Endodermal cell (in vitro differentiated cells): ENCODE measurements at places on chromosomes 2 and 18.

- DNase-seq, result peak; percentile 87
Observed at GRCh38 chr2:96762529-96763311, 2.0 kb downstream of the CNNM4 start.

DNA sequence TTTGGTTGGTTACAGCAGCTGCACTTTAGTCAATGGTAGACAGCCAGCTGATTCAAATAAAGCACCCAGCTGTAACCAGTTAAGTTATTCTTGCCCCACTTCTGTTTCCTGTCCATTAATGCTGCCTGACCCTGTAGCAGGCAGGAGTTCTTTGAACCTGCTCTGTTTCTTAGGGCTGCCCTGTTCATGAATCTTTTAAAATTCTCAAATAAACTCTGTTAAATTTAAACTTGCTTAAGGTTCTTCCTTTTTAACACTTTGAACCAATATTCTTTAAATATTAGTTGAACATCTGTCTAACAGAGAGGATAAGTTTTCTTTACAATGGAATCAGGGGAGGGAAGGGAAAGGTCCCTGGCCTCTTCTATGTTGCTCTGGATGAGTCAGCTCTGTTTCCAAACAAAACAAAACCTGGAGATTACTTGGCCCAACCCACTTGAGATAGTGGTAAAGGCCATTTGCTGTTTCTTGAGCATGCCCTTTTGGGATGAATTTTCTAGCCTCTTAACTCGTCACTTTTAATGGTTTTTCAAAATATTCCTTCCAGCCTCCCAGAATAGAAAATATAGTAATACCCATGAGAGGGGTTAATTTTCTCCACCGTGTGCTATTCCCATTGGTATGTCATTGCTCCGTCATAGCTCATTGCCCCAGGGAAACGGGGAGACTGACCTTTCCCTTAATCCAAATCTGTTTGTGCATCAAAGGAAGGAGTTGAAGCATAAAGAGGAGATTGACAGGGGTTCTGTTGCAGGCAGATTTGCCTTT, 112.1 kb upstream of the FHL2 start:
- no peak for DNase-seq

- no peak for DNase-seq
Observed at GRCh38 chr2:195666113-195666712, 9.2 kb downstream of the SLC39A10 start.

DNA sequence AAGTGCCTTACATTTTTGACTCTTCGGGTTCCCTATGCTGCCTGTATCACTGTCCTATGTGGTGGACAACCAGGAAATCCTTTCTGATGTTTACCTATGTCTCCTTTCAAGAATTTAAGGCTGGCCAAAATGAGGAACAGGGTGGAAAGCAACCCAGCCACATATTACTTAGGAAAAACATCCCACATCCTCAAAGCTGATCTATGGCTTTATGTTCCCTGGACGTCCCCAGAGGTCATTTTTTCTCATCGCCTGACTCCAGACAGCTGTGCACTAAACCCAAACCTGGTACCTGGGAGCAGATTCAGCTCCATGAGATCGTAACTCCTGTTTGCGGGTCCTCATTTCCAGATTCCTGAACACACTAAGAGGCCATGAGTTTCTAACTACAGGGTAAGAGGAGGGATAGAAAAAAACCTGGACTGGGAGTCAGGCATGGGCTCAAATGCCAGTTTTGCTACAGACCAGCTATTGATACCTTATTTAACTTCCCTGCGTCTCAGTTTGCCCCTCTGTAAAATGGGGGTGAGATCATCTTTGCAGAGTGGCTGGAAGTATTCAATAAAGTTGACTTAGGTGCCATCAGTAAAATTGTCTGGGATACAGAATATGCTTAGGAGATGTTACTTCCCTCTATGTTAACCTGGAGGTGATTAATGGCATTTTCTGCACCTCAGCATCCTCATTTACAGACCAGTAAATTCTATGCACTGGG, 70.8 kb downstream of the TNS1 start:
- DNase-seq, result no peak

- DNase-seq, result no peak
Observed at GRCh38 chr2:181777734-181778133, 97.4 kb upstream of the NEUROD1 start.

- DNase-seq, result no peak
Observed at GRCh38 chr2:99111945-99112344, 29.6 kb upstream of the C2orf15 start.

DNA sequence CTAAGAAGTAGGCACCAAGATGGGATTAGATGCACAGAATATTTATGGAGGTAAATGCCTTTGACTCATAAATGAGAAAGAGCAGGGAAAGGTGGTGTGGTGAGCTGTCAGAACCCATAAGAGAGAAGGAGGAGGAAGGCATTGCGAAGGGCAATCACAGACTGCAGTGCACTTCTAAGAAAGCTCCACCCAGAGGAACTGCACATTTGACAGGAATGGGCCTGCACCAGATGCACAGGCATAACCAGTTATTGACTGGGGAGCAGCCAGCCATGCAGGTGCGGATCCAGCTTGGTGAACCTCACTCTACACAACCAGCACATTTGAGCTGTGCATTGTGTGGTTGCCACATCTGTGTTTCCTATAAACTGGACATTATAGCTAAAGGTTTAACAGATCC, 62.2 kb upstream of the L3MBTL4 start:
- DNase-seq, result no peak

- no peak for DNase-seq
Observed at GRCh38 chr18:44562986-44563385, 117.7 kb upstream of the SETBP1 start.

DNA sequence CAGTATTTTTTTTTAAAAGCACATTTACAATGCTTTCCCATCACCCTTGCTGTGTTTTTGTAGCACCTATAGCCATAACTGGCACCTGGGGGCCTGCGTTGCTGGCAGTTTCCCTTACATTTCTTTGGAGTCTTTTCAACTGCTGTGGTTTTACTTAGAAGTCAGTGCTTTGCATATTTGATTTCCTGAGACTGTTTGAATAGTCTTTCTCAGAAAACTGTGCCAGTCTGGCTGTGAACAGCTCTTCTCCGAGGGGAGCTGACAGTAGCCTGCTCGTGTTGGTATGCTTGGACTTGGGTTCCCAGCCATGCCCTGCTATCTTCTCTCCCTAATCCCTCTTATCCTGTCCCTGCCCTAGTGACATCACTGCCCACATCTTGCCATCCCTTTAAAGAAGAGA, 81.5 kb downstream of the DPP4 start:
- no peak for DNase-seq

DNA sequence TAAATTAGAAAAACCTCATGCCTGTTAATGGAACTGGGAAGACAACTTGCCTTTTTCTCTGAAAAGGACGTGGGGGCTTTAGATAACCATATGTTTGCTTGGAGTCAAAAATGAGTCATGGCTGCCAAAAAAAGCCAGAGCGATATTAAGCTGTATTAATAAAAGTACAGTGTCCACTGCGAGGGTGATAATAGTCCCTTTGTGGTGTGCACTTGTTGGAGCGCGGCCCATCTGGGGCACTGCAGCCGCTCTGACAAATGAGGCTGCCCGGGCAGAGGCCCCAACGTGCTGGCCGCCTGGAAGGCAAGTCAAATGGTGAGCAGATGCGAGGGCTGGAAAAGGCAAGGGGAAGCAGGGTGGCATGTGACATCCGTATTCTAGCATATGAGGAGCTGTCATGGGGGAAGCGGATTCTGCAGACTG, 103.3 kb upstream of the NCK2 start:
- DNase-seq, result no peak

DNA sequence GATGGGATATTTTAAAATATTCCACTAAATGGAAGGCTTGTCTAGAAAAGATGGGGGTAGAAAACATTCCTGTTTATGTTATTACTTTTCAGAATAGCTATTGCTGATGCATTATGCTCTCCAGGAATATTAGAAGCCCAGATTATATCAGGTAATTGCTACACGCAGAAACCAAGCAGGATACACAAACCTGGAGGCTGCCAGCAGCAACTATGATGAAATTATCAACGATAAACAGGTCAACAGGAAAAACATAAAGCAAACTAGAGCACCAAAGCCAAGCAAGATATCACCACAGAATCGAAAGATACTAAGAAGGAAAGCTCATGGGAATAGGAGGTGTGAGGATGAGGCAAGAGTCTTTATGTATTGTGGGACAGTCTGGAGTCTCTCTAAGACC, 113.2 kb upstream of the SPATS2L start:
- DNase-seq, result no peak

GRCh38 chr18:11526675-11527074, 82.7 kb upstream of the SLC35G4 start:
- DNase-seq, result no peak

DNA sequence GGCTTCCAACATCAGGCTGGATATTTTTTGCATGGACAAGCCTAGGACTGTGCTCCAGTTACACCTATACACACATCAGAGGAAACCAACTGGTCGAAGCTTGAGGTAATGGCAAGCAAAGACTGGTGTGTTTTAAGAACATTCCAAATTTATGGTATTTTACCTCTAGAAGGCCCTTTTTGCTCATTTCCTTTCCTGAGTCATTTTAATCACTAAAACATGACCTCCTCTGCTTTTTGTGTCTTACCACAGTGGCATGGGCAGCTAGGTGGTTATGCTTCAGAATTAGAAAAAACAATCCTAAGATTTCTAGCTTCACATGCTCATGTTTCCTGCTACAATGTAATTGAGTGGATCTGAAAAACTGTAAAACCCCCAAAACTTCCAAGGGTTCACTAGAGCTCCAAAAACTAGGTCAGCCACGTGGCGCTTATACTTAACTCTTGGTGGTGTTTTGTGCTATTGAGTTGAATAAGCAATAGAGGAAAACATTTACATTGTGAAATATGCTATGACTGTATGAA, 30.6 kb upstream of the CHRNA1 start:
- no peak for DNase-seq

DNA sequence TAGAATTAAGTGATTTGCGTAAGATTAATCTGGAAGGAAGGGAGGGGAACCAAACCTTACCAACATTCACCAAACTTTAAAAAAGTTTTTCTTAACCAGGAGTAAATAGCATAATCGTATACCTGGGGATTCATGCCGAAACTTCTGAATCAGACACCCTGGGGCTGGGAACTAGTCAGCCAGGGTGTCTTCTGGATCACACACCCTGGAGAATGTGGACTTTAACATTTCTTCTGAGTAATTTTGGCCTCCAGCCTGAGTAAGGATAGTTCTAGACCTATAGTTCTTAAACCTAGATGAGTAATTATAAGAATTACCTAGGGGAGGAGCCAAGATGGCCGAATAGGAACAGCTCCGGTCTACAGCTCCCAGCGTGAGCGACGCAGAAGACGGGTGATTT, 44.1 kb upstream of the MEIS1 start:
- no peak for DNase-seq

GRCh38 chr2:233354500-233354924, 218 bp downstream of the DGKD start:
- DNase-seq, result no peak

DNA sequence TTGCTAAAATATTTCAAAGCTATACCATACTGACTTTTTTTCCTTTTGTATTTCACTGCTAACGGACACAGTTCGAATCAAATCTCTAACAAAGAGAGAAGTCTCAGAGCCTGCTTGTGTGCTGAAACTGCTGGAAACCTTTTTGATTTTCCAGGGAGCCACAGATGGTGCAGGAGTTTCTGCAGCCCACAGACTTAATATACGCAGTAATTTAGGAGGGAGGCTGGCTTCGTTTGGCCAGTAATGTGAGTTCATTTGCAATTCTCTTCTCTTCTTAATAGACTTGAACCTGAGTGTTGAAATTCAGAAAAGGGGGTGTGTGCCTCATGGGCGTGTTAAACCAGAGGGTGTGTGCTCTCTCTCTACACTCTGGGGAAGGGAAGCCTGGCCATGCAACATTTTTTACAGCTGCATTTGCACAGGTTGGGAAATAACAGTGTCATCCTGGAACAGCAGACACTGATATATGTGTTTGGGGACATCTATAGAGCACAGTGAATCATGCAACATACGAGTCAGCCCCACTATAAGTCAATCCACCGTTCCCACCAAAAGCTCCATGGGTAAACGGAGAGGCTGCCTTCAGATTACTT, 333.0 kb downstream of the CLIP4 start:
- DNase-seq, result no peak

- DNase-seq, result no peak
Observed at GRCh38 chr2:72619626-72620025, 206.2 kb downstream of the EXOC6B start.

DNA sequence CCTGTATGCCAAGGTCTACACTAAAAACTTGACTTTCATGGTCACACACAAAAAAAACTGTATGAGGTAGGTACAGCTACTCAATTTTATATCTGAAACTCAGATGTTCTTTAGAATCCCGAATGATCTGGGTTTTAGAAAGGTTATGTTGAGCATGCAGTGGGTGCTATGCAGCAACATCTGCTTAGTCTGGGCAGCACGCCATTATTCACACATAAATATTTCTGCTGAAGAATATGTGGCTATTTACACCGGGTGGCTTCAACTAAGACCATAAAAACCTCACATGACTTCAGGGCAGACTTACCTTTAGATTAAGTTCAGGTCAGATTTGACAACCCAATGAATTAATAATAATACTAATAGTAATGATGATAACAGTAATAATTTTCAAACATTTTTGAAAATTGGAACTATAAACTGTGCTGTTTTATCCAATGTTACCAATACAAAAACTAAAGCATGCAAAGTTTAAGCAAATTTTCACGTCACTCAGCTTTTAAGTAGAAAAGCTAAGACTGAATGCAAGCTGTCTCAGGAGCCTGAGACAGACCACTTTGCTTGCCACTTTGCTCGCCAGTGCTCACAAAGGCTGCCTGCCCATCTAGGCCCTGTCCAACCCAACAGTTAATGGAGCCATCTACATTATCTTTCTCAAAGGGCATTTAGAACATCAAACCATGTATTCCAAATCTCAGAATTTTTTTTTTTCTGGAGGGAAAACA, 292.0 kb downstream of the CNTNAP5 start:
- no peak for DNase-seq

- DNase-seq, result no peak
Observed at GRCh38 chr2:86446060-86446459, 4.9 kb downstream of the KDM3A start.

GRCh38 chr18:60347526-60348045, 25.0 kb downstream of the MC4R start:
- no peak for DNase-seq

GRCh38 chr2:143852759-143853158, 667.2 kb downstream of the ZEB2 start:
- peak; percentile 80 for DNase-seq

DNA sequence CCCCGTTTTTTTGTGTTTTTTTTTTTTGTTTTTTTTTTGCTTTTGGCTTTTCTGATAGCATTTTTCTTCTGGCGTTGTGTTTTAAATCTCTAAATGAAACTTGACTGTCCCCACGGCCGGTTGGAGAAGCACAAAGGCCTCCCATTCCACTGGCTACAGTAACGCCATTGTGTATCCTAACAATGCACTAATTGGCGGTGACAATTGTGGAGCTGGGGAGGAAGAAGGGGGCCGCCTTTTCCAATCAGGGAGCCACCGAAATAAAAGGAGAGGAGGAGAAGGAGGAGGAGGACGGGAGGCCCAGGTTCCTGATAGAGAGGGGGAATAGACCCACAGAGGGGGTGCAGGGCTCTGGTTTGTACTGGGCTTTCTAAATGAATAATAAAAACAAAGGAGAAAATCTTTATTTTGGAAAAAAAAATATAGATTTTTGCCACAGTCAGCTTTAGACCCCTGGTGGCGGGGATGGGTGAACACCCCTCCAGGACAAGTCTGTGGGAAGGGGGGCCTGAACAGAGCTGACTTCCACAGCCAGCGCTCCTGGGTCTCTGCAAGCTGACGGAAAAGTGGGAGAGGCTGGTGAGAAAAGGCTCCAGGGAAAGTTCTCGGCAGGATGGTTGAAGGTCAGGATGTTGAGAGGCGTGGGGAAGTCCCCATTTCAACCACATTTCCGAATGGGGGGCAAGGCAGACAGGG, 43.7 kb upstream of the FZD5 start:
- DNase-seq, result peak; percentile 79
